Activated T-helper 1 cell treated with anti-CD3 and anti-CD28 coated beads, Interleukin-2, amount 50 U/mL, for 16 hours (primary cell): ENCODE measurements at places on chromosomes 4 and X.

DNA sequence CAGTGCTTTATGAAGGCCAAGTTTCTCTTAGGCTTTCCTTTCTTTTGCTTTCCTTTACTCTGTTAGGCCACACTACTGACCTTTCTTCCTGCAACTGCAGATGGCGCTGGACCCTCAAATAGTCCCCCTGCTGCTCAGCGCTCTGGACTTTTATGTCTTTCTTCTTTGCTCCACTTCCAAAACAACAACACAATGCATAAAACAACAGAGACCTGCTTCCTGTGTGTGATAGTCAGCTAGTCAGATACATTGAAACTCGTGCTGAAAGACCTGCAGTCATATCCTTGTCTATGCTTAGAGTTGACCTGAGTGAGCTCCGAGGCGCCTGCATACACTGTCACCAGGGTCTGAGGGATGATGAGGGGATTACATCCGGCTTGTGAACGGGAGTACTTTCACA, 108.9 kb upstream of the TEX13D start:
- DNase-seq = no peak

DNA sequence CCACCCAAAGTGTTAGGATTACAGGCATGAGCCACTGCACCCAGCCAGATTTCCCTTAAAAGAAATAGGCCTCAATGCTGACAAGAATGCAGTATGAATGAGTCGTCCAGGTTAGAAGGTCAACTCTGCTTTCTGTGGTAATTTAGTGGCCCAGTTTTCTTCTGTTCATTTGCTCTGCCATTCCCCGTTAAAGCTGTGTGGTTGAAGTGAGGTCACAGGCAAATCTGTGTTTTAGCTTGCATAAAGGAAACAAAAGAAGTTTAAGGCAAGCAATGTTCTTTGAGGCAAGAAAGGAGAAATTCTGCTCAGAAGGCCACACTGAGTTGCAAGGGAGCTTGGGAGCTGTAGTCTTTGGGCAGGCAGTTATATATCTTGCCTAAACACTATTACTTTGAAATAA, 176.8 kb downstream of the LARP7 start:
- DNase-seq = no peak

DNA sequence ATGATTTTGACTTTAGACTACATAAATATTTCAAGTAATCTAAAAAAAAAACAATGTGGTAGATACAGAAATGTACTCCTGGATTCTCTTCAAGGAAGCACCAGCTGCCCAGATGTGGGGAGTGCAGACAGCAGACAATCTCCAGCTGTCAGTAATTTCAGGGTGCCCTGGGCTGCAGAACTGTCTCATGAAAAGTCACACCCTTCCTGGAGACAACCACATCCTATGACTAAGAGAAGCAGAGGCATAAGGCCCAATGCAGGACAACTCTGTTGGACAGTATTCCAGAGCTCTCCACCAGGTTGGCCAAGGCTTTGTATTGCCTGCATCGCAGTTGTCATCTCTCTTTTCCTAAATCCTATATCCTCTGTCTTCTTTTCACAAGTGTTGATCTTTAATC, 34.4 kb upstream of the BLTP1 start:
- DNase-seq = no peak

GRCh38 chr4:109160494-109160893, 142.0 kb downstream of the COL25A1 start:
- DNase-seq = no peak

DNA sequence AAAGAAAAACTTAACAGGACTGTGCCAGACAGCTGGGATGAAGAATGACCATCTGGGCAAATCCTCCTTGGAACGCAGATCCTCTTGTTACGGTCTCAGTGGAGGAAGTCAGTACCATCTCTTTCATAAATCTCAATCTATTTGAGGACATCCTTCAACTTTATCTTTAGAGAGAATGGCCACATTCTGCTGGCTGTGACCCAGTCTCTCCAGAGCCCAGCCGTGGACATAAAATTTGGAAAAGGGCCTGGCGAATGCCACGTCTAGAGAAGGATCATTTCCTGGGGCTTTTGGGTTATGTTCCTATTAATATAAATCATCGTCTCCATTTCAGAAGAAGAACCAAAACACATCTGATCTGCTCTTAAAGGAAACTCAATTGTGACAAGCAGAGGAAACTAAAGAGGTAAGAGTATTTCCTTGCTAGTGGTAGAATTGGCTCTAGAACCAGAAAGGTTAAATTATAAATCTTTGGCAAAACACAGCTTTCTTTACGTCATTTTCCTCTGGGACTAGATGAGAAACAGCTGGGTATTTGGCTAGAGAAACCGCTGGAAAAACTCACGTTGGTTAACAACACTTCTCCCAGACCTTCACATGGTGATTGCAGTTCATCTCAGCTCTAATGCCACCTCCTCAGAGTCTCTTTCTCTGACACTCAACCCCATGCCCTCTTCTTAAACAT, 164.7 kb downstream of the CHIC2 start:
- DNase-seq = no peak

DNA sequence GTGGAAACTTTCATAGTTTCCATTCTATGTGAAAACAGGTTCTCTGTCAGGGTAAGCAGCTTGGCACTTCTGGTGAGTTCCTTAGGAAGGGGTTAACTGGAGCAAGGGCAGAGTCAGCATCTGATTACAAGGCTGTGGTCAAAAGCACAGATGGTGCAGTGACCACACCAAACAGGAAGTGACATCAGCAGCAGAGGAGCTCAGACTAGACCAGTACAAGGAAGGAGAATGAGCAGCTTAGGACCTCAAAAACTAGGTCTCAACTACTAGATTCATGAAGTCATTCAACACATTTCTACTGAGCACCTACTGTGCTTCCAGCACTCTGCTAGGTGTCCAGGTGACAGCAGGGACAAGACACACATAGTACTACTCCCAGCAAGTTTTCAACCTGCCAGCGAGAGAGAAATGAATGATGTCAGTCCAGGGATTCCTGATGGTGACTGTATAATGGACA, 130.2 kb downstream of the AMELX start:
- no peak for DNase-seq

GRCh38 chr4:176432811-176433540, 113.2 kb downstream of the SPCS3 start:
- DNase-seq = no peak

- DNase-seq = no peak
These were observed 5.1 kb upstream of the GABRQ start for GRCh38 chrX:152632445-152633097.
